NCI-H1436 treated with DMSO at 0.1 percent for 48 hours (cell line): ENCODE measurements at places on chromosomes 3 and 15.

DNA sequence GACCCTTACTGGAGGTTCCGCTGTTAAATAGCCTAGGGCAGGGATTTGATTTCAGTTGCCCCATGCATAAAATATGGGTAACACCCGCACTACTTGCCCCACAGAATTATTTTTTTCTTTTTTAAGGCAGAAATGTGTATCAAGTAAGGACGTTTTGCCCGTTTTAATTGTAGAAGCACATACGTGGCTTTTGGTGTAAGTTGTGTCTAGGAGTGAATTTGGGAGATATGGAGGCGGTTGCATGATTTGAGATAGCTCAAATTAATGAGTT lies 636 bp upstream of the LRRC58 start:
- no peak for DNase-seq

GRCh38 chr3:11536132-11536935 lies 107.4 kb downstream of the VGLL4 start:
- no peak for DNase-seq

GRCh38 chr3:152301745-152302181 lies 33.0 kb downstream of the MBNL1 start:
- no peak for DNase-seq

- DNase-seq: no peak
Observed at GRCh38 chr3:79848876-79849275, 81.1 kb upstream of the ROBO1 start.

- no peak for DNase-seq
Observed at GRCh38 chr15:58677426-58677825, 72.1 kb downstream of the ADAM10 start.

DNA sequence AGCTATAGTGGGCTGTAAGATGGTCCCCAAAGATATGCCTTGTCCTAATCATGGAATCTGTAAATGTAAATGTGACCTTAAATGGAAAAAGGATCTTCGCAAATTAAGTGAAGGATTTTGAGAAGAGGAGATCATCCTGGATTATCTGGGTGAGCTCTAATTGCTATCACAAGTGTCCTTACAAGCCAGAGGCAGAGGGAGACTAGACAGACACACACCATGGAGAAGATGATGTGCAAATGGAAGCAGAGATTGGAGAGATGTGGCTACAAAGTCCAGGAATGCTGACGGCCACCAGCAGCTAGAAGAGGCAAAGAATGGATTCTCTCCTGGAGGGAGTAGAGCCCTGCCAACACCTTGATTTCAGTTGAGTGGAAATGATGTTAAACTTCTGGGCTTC lies 102.3 kb upstream of the PROK2 start:
- no peak for DNase-seq

GRCh38 chr15:62782071-62782841 lies 260.3 kb upstream of the TPM1 start:
- no peak for DNase-seq

DNA sequence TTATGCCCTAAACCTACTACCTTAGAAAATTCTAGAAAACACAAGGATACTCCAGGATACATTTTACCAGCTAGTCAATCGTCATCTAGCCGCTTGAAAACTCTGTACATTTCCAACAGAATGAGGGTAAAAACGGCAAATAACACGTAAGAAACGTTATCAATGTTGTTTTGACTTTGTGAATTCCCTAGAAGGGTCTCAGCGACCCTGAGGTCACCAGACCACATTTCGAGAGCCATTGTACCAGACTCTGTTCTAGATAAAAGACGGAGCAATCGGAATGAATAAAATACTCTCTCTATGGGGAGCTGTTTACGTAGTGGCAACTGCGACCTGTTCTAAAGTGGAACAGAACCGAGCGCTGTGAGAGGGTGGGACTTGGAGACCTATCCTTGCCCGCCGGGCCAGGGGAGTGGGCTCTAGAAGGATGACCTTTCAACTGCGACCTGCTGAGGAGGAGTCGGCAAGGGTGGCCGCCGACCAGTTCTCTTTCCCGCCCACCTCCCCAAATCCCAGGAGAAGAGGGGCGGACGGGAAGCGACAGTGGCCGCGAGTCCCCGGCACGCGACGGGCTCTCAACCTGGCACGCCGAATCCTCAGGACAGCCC lies 778 bp upstream of the AP4E1 start:
- no peak for DNase-seq

DNA sequence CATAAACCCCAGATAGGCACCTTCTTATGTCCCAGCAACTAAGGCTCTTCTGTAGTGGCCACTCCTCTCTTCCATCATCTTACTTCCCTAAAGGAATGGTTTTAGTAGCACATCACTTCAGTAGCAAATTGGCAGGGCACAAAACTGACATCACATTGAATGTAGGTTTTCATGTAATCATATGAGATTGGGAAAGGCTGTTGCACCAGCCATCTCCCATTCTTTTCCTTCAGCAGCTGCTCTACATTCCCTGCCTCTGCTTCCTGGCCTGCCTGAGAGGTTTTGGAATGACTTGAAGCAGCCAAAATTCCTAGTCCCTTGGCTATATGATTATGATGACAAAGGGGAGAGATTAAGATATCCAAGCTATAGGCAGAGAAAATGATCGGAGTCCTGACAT lies 36.5 kb downstream of the NSUN3 start:
- DNase-seq: no peak

- no peak for DNase-seq
Observed at GRCh38 chr3:62084558-62084957, 288.8 kb downstream of the FEZF2 start.
